ENCODE measurements at places on chromosomes 3 and 15. TPM values are rescaled to one million over a fixed set of nuclear protein-coding genes. Genes with fewer than 3 reads are reported as not detected.

- no peak for DNase-seq
Measured at GRCh38 chr3:127457546-127458145, 132.9 kb downstream of the TPRA1 start.

- DNase-seq, result no peak
Measured at GRCh38 chr3:120180731-120181412, 86.6 kb upstream of the GSK3B start.

DNA sequence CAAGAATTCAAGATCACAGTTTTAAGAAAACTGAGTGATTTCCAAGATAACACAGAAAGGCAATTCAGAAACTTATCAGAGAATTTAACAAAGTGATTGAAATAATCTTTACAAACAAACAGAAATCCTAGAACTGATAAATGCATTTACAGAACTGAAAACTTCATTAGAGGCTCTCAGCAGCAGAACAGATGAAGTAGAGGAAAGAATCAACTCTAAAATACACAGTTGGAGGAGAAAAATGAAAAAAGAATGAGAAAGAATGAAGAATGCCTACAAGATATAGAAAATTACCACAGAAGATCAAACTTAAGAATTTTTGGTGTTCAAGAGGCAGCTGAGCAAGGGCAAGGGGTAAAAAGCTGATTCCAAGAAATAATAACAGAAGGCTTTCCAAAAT, 168.8 kb downstream of the POLR2M start:
- no peak for DNase-seq

- DNase-seq, result no peak
Measured at GRCh38 chr3:169008776-169009358, 654.6 kb downstream of the MECOM start.

DNA sequence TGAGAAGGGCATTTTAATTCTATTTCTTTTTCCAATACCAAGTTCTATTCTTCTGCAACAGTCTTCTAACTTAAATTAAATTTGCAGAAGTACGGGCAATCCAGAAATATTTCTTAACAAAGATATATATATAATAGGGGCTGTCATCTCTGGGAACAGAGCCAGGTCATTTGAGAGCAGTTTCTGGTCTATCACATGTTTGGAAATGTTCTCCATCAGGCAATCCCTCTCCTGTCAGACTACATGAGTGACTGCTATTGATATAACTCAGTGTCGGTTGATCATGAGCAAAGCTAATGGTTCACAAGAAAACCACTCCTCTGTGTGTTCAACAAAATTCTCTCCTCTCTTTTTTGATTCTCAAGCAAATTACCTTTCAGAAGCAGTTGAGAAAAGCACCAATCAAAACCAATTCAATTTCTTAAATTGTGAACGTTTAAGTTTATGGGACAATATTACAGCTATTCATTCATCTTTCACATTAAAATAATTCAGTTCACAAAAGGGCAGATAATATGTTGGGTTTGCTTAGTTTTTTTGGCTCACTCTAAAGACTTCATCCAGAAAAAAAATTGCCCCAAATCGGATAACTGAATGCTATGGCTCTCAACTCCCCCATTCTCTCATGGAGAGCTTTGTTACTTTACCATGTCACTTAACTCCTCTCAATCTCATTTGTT, 152.9 kb upstream of the TGFBR2 start:
- no peak for DNase-seq

DNA sequence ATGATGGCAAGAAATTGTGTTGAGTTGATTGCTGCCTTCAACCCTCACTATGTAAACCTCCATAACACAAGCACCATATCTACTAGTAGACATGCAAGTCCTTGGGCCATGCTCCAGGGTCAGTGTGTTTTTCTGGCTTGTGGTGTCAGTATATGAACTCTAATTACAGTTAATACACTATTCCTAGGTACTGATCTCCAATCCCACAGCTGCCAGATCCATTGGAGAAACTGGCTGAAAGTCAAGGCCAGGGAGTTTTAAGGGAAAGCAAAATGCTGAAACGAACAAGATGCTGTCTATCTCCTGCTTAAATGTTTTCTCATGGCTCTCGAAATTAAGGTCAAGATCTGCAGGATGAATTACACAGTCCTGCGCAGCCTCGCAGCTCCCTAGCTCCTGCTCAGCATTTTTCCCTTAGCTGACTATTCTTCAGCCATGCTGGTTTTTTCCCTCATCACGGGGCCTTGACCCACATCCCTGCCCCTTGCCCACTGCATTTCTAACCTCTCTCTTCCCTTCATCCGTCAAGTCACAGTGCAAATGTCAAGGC, 425.0 kb upstream of the ADAMTS9 start:
- no peak for DNase-seq

The ELL3 gene
- 7.0 TPM for total RNA-seq

The IMPG2 gene
- 0.05 TPM for total RNA-seq

The NANOGP8 gene
- total RNA-seq, result not detected

Measured in PC-9 (cell line).